ENCODE measurements at places on chromosomes 7 and 10.

DNA sequence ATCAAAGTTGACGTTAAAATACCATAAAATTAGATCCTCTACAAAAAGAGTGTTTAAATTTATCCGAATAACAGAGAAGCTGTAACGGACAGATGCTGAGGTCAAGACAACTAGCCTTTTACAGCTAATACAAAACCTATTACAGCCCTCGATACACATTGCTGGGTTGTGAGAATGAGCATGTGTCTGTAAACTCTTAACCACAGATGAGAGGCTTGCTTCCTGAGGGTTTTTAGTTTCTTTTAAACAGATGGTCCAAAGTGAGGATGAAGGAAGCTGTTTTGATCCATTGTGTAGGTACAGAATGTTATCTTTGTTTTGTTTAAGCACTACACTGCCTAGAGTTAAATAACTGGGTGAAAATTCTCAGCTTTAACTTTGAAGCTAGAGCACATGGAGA is 578.2 kb downstream of the PARD3 start:
- DNase-seq = no peak

GRCh38 chr10:48613016-48613415 is 8.1 kb upstream of the ARHGAP22 start:
- DNase-seq = no peak

DNA sequence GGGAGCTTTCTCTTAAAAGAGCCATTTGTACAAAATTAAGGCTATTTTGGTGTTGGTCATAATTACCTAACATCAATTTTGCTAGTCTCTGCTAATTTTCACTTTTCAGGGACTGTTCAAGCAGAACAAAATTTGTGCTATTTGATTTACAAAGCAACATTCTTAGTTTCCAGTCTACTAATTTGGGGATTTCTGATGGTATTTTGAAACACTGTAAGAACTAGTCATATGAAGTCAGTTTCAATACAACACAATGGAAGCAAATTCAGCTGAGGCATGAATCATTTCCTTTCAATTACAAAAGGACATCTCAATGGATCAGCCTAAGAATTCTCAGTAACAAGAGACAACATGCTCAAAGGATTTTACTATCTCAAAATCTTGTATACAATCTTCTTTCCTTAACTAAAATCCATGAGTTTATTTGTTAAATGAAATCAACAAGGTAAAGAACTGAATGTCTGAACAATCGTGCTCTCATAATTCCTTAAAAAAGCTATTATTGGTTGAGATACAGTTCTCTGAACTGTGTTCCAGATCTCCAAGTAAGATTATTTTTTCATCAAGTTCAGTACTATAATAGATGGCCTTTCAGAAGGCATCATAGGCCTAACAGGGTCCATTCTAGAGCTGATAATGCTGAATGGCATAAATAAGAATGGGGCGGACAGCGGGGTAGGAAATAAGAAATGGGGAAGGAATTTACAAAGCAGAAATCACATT is 144.6 kb downstream of the NRCAM start:
- no peak for DNase-seq

DNA sequence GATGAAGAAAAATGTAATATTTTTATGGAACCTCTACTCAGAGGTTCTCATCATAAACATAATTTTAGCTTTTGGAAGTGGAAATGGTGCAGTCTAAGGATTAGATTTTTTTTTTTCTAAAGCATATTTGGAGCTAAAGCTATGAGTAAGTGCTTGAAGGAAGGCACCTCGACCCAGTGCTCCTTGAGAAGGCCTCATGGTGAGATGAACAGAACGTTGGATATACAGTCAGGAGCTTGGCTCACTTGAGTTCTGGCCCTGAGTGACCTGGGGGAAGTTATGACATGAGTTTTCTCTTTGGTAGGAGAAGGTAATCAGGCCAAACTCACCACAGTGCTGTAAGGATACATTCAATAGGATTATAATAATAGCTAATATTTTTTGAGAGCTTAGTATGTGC is 163.3 kb downstream of the JCAD start:
- no peak for DNase-seq

DNA sequence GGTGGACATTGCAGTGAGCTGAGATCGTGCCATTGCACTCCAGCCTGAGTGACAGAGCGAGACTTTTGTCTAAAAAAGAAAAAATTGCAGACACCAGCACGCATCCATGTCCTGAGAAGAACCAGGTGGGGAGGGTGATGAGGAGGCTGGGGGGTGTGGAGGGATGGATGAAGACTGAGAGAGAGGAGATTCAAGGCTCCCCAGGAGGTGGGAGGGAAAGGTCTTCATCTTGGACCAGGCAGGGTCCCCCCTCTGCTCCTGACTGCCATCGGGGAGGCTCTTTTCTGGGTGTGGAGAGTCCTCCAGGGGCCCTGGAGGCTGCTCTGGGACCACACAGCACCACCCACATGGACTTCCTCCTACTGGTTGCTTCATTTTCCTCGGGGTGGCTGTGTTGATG is 1.5 kb downstream of the SCART1 start:
- no peak for DNase-seq

GRCh38 chr10:59857921-59858320 is 48.4 kb downstream of the CCDC6 start:
- DNase-seq = no peak

DNA sequence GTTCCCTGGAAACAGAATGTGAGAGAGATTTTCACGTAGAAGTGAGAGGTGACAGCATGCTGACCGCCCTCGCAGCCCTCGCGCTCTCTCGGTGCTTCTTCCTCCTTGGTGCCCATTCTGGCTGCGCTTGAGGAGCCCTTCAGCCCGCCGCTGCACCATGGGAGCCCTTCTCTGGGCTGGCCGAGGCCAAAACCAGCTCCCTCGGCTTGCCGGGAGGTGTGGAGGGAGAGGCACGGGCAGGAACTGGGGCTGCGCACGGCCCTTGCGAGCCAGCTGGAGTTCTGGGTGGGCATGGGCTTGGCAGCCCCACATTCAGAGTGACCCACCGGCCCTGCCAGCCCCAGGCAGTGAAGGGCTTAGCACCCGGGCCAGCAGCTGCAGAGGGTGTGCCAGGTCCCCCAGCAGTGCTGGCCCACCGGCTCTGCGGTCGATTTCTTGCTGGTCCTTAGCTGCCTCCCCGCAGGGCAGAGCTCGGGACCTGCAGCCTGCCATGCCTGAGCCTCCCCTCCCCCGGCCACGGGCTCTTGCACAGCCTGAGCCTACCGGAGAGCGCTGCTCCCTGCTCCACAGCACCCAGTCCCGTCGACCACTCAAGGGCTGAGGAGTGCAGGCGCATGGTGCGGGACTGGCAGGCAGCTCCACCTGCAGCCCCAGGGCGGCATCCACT is 888.7 kb upstream of the ZWINT start:
- no peak for DNase-seq

- no peak for DNase-seq
Observed at GRCh38 chr7:70455925-70456324, 676.0 kb upstream of the GALNT17 start.

GRCh38 chr10:124287791-124288190 is 130.9 kb downstream of the OAT start:
- no peak for DNase-seq

DNA sequence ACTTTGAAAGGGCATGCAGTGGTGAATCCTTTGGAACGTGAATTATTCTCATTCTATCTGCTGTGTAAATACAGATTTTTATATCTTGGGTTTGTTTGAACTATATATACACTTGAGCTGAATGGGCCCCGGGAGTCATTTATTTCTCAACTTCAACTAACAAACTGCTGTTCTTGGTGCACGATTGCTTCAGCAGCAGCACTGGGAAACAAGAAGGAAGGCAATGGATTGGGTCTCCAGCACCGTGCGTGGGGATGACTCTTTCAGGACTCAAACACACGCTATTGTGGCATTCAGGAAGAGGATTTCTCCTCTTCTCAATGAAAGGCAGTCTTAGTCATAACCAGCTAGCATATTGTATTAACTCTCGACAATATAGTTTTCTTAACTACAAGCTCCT is 226.0 kb upstream of the NFE2L3 start:
- DNase-seq = no peak

DNA sequence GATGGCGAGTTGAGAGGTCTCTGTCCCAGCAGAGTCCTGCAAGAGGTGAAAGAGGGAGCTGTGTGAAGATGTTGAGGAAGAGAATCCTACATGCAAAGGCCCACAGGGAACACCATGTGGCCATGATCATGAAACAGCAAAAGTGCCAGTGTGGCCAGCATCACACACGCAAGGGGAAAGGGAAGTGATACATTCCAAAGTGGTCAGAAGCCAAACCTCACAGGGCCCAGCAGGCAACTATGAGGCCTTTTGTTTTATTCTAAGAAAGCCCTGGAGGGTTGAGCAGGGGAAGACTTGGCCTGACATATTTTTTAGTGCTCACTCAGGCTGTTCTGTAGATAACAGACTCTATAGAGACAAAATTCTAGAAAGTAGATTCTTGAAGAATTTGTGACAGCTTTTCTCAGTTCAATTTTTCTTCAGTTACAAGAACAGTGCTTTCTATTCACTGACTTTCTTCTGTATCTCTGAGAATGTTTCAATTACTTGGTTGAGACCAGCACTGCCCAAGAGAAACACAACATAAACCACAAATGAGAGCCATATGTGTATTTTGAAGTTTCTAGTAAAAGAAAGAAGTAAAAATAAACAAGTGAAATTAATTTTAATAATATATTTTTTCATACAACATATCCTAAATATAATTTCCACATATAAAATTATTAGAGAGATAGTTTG is 82.3 kb downstream of the HTR7 start:
- DNase-seq = no peak

DNA sequence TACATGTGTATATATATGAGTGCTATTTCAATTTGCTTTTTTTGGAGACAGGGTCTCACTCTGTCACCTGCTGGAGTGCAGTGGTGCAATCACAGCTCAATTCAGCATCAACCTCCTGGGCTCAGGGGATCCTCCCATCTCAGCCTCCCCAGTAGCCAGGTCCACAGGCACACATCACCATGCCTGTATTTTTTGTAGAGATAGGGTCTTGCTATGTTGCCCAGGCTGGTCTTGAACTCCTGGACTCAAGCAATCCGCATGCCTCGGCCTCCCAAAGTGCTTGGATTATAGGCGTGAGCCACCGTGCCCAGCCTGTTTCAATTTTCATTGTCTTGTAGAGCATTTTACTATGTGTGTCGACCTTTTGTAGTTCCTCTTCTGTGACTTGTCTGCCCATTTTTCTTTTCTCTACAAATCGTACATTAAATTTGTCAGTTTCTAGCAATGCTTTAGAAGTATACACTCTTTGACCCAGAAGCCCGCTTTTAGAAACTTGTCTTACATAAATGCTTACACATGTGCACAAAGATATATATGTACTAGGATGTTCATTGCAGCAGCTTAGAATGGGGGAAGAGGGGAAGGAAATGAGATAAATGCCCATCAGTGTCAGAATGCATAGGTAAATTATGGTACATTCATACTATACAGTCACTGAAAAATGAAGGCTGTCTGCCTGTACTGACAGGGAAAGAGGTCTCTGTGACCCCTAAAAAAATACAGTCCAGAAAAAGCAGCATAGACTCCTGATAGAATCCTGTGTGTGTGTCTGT is 12.2 kb upstream of the RFC2 start:
- DNase-seq = no peak

- DNase-seq = no peak
Observed at GRCh38 chr10:79982362-79982800, 33.5 kb upstream of the SFTPD start.

DNA sequence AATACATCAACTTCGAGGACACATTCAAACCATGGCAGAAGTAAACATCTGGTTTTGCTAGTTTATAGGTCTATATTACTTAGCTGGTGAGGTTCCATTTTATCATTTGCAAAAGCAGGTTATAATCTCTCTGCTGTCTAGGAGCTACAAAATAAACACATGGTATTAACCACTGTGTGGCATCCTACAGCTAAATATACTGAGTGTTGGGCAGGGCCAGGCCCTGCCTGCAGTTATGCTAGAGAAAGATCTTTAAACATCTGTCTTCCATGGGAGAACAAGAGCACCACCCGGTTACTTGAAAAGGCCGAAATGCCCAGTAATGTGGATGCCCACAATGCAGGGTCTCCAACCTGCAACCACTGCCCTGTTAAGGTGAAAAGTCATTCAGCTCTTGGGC is 20.6 kb upstream of the FKBP9 start:
- DNase-seq = no peak

GRCh38 chr10:28171468-28172222 is 131.2 kb downstream of the MPP7 start:
- DNase-seq = no peak

GRCh38 chr10:112429147-112429546 is 17.6 kb downstream of the ZDHHC6 start:
- no peak for DNase-seq

GRCh38 chr10:28449926-28450325 is 83.0 kb upstream of the WAC start:
- DNase-seq = no peak

DNA sequence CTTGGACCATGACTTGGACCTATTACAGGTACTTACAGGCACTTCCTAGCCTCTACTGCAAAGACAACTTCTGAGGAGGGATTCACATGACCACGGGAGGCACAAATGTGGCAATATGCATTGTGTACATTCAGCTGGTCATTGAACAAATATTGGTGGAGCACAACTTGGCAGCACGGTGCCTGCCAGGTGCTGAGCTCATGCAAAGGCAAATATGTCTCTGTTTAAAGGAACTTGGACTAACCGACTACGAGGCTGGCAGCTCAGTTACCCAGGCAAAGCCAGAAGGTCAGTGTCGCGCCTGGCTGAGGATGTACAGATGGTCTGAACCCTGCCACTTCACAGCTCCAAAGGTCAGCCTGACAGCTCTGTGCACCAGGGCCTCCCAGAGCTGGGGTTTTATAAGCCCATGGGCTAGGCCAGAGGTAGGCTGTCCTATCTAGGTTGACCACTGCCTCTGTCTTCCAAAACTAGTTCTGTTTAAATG is 6.1 kb downstream of the DENND11 start:
- DNase-seq = no peak
